ENCODE measurements at places on chromosomes 4 and X. TPM values are rescaled to one million over a fixed set of nuclear protein-coding genes. Genes with fewer than 3 reads are reported as not detected.

The SSX2B gene
- not detected for total RNA-seq

The GLRA3 gene
- not detected for total RNA-seq

The NLGN4X gene
- 2.0 TPM for total RNA-seq

The SHOX gene
- 0.11 TPM for total RNA-seq

The PGAM4 gene
- not detected for total RNA-seq

The GPR119 gene
- not detected for total RNA-seq

The ABHD18 gene
- 35.1 TPM for total RNA-seq

The SCRG1 gene
- 1.1 TPM for total RNA-seq

The EXOC1 gene
- total RNA-seq = 26.6 TPM

The ADRA2C gene
- total RNA-seq = 5.4 TPM

The C4orf36 gene
- 0.78 TPM for total RNA-seq

The NAT8L gene
- 1.1 TPM for total RNA-seq

The IL21 gene
- total RNA-seq = not detected

The P2RY8 gene
- 1.5 TPM for total RNA-seq

The YY2 gene
- 0.97 TPM for total RNA-seq

The SLC38A5 gene
- total RNA-seq = 2.2 TPM

The ARHGEF9 gene
- 55.8 TPM for total RNA-seq

The CXorf38 gene
- total RNA-seq = 6.2 TPM

The CD38 gene
- total RNA-seq = 0.92 TPM

The ERAS gene
- not detected for total RNA-seq

The SH3RF1 gene
- 15.6 TPM for total RNA-seq

The MAGEA6 gene
- not detected for total RNA-seq

The MAGEB1 gene
- not detected for total RNA-seq

The RHOXF1 gene
- total RNA-seq = not detected

The APELA gene
- total RNA-seq = not detected

The DKK2 gene
- 1.4 TPM for total RNA-seq

The HELT gene
- not detected for total RNA-seq

The FAM47E gene
- total RNA-seq = 2.9 TPM

The SMIM20 gene
- total RNA-seq = 34.7 TPM

The ZXDA gene
- 4.5 TPM for total RNA-seq

The KLB gene
- 0.05 TPM for total RNA-seq

The CLGN gene
- total RNA-seq = 44.7 TPM

The C4orf46 gene
- total RNA-seq = 3.0 TPM

The NEK1 gene
- total RNA-seq = 17.3 TPM

The NFKB1 gene
- total RNA-seq = 28.7 TPM

The PCSK1N gene
- 4.1 TPM for total RNA-seq

The MAGEA3 gene
- total RNA-seq = not detected

The IGSF1 gene
- total RNA-seq = 16.3 TPM

The MSANTD1 gene
- 1.1 TPM for total RNA-seq

The HPSE gene
- 0.97 TPM for total RNA-seq

The JCHAIN gene
- total RNA-seq = 1.5 TPM

The CENPVL3 gene
- not detected for total RNA-seq

The TDO2 gene
- 0.13 TPM for total RNA-seq

The VGLL1 gene
- not detected for total RNA-seq

The SPANXD gene
- not detected for total RNA-seq

The MAOA gene
- 68.9 TPM for total RNA-seq

The NLGN3 gene
- total RNA-seq = 0.67 TPM

The PAGE5 gene
- total RNA-seq = not detected

The MAGEA11 gene
- total RNA-seq = not detected

The TEX13D gene
- total RNA-seq = not detected
